ENCODE measurements at places on chromosomes 2 and 18.

DNA sequence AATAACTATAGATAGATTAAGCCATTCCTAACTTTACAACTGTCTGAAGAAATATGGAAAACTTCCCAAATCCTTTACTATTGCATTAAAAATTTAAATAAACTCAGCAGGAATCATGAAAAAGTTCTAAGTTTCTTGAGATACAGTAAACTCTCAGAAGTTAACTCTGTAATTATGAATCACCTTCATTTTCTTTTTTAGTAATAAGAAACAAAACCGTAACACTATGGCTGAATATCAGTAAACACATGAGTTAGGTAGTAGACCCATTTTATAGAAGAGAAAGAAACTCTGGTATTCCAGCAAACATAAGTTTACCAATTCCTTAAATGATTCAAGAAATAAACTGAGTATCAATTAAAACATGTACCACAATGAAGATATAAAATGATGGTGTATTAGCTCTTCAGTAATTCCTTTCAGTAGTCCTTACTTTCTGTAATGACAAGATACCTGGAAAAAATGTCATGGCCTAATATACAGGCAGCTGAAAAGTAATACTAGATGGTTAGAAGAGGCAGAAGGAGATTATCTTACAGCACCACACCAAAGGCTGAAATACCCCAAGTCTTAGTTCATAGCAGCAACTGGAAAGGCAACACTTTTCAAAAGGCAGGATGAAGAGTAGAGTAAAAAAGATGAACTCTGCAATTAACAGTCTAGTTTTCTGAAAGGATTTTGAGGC lies 11.5 kb downstream of the TRIP12 start:
- no peak for DNase-seq

DNA sequence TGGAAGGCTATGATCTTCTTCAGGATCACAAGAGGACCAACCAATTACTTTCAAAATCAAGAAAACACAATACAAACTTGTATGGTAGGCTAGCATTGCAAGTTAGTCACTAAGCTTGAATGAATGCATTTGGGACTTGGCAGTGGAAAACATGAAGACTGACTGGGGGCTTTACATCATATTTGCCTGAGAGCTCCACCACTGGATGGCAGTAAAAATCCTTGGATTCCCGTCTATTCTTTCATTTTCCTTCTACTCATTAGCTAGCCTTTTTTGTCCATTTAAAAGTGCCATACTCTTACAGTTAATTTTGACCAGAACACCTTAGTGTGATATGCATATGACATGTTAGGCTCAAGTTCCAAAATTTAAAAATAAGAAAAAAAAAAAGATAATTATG lies 63.5 kb upstream of the RASGRP3 start:
- no peak for DNase-seq

GRCh38 chr2:26666671-26667070 lies 25.5 kb upstream of the CIB4 start:
- DNase-seq = no peak

GRCh38 chr2:113171334-113172075 lies 2.3 kb upstream of the PSD4 start:
- DNase-seq = no peak

- DNase-seq = no peak
These were observed 970.2 kb downstream of the ERBB4 start for GRCh38 chr2:211568439-211568838.

DNA sequence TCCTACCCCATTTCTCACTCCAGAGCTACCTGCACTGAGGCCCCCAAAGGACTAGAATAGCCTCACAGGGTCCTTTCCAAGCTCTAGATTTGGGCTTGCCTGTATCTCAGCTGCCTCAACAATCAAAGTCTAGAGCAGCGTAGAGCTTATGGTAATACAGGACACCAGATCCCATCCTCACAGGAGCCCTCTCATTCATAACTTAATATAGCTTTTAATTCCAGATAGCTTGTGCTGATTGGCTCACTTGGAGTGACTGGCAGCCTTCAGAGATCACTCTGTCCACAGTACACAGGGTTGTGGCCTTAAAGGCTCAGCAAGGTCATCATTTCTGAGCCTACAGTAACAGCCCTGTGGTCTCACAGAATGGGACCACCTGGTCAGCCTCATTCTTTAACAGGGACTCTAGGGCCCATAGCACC lies 51.4 kb downstream of the ZFP36L2 start:
- DNase-seq = no peak

GRCh38 chr2:233358335-233358734 lies 4.0 kb downstream of the DGKD start:
- no peak for DNase-seq

DNA sequence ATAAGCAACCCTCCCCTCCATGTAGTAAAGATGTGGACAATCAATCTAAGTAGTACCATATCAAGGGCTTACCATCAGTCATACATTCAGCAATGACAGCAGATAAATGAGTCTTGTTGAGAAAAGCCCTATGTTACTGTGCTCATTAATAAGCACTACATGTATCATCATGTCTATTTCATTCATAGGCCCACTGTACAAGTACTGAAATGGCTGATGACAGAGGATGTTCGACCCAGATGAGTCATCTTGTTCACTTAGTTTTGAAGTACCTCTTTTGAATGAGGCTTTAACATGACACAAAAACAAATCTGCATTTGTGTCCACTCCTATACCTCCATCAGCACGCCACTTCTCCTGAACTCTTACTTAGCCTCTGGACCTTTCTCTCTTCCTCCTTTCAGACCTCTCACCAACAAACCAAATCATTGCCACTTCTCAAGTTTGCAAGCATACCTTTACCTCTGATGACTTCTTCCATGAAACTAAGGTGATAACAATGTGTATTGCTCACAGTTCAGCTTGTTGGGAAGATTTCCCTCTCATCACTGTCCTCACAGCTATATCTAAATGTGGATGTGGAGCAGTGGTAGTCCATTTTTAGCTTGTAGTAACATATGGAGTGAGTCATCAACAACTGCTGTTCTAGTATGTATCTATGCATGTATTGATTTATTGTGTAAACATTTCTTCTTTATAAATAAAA lies 921.0 kb upstream of the SLC39A10 start:
- no peak for DNase-seq

DNA sequence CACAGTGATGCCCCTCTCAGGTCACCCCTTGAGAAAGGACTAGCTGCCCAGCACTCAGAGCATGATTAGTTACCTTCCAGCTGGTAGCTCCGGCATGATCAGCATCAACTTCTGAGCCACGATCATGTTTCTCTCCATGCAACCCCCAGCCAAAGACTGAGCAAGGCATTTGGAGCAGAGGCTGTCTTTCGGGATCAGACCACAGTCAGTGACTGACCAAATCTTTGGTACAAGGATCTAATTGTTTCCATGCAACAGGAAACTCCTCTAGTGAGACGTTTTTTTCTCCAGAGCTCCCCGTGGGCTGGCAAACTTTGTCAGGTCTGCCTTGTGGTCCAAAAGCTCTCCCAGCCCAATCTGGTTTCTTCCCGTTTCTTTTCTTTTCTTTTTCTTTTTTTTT lies 244.3 kb downstream of the METTL4 start:
- DNase-seq = no peak

- peak; percentile 34 for DNase-seq
These were observed 1.6 kb downstream of the CRIM1 start for GRCh38 chr2:36356990-36357846.

- DNase-seq = no peak
These were observed 385.8 kb downstream of the TRIB2 start for GRCh38 chr2:13102397-13103063.

DNA sequence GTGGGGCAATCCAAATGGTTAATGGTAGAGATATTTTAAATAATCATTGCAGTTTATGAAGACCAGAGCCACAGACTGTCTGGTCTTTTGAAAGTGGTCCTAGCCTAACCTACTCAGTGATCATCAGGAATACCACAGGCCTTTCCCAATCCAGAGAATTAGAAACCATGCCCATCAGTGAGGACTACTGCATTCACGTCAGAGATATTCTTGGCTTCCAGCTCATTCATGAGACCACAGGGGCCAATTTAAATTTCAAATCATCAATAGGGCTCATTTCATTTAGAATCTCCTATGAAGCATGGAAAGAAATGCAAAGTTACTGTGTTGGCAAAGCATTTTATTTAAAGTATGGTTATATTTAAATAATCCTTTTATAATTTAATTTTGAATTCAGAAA lies 362.3 kb upstream of the KCNJ3 start:
- DNase-seq = no peak

DNA sequence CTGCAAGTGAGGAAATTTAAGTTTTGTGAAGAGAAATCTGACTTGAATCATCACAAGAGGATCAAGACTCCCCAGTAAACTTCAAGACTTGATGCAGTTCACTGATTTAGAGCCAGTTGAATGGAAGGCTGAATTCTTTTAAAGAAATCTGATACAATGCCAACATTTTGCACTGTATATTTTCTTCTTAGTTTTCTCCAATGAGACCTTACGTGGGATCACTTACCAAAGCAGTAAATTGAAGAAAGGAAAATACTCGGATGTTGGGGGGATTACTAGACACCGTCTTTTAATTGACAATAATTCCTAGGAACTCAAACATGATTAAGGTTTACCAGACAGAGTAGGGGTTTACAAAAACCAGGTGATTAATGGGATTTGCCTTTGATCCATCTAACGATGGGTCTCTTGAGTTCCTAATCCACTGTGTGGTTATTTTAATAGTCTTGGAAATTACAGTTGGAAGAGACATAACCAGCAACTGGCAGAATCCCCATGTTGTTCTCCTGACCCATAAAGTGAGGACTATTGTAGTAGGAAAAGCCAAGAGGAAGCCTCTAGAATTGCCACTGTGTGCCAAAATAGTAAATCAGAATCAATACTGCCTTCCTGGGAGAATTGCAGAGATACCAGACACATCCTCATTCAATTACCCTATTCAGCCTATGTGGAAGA lies 354.5 kb downstream of the PID1 start:
- no peak for DNase-seq

GRCh38 chr2:4973973-4974372 lies 718.2 kb upstream of the SOX11 start:
- DNase-seq = no peak

- DNase-seq = no peak
These were observed 1.8 kb upstream of the SULT6B1 start for GRCh38 chr2:37190290-37190689.

- peak; percentile 49 for DNase-seq
These were observed 6.0 kb upstream of the SLC35F6 start for GRCh38 chr2:26757873-26758789.

DNA sequence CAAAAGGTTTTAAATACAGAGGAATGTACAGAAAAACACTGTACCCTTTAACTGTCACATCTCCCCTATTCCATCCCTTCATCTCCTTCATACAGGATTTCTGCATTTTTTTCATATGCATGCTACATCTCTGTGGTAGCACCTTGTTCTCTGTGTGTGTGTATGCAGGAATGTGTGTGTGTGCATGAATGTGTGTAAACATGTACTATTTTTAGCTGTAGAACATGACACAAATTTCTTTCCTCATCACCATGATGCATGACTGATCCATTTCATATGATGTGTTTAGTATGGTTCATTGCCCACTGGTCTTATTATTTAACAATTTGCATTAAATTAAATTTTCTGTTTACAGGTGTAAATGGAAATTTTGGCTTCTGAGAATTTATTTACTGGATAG lies 21.5 kb upstream of the ZEB2 start:
- no peak for DNase-seq

- DNase-seq = no peak
These were observed 1102.6 kb upstream of the PIK3C3 start for GRCh38 chr18:40852406-40852805.

DNA sequence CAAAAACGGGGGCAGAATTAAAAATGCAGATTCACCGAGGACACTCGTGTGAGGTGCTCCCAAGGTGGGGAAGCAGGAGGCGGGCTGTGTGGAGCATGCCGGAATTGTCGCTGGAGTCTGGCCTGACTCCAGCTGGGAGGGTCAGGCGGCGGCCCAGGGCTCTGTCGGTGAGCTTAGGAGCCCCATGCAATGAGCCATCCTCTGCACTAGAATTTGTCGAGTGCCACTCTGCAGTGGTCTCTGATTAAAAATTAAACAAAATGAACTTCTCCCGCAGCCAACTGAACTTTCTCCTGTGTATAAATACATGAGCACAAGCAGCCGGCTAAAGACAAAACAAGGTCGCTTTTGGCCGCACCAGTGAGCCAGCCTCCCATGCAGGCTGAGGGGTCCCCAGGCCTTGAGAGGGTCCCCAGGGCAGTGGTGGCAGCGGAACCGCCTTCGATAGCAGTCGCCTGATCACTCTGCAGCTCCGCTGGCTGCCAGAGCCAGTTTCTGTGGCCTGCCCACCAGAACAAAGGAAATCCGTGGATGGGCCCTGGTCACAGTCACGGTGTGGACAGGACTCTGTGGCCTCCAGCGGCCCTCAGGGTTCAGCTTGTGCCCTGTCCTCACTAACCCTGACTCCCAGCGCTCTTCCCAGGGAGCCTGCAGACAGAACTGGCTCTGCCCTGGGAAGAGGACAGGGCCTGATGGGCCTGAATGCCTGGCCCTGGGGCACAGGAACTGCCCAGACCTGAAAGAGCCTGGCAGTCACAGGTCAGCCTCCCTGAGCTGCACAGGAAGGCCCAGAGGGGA lies 201.3 kb downstream of the EIPR1 start:
- peak; percentile 20 for DNase-seq

- DNase-seq = no peak
These were observed 3.5 kb downstream of the MAPK4 start for GRCh38 chr18:50563376-50563775.

GRCh38 chr18:79872527-79873444 lies 75.0 kb downstream of the KCNG2 start:
- DNase-seq = no peak

- no peak for DNase-seq
These were observed 514.7 kb upstream of the CDH7 start for GRCh38 chr18:65235966-65236624.

DNA sequence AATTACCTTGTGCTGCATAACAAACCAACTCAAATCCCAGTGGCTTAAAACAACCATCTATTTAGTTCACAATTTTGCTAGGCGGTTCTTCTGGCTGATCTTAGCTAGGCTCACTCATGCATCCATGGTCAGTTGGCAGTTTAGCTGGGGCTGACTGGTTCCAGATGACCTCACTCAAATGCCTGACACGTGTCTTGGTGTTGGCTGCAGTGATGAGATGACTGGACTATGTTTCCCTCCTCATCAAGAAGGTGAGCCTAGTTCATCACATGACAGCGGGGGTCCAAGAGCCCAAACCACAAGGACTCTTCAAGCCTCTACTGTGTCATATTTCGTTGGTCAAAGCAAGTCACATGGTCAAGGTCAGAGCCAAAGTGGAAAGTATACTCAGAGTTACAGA lies 42.7 kb upstream of the ACTR3 start:
- DNase-seq = no peak

DNA sequence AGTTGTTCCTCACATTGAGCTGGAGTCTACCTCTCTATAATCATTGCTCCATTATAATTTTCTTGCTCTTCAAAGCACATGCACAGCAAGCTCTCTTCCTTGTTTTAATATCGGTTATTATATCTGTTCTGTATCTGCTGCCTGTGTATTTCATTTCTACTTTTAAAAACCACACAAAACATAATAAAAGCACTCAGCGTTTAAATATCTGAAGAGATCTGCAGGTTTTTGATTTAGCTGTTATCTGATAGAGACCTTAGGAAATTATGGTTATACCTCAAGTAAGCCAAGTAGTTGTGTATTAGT lies 49.0 kb downstream of the SERPINB7 start:
- DNase-seq = no peak
